ENCODE measurements at places on chromosomes 1 and 21.

DNA sequence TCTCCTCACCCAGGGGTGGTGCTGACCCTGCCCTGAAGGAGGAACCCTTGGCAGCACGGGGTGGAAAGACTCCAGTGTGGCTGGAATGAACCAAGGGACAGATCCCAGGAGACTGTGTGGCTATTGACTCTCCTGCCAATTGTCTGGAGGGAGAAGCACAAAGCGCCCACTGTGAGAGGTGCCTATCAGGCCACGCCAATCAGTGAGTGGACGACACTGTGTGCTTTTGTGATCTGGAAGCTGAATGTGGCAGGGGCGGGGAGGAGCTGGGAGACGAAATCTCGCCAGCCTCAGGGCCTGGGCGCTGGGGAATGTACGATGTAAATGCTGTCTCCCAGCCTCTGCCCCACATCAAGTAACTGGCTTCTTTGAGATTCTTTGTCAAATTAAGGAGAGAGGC lies 167.1 kb downstream of the ZBTB18 start:
- DNase-seq, result no peak

DNA sequence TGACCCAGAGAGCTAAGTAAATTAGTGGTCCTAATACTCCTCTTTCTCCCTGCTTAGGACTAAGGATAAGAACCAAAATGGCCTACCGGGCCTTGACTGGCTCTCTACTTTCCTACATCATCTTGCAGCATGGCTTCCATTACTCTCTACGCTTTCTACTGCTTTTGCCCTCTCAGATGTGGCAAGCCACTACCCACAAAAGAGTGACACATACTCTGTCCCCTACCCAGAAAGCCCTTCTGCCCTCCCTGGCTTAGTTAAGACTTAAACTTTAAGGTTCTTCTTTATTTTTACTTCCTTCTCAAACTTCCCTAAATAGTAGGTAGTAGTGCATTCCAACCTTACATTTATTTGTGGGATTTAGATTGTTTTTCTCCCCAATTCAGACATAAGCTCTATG lies 228.1 kb downstream of the TPR start:
- no peak for DNase-seq

DNA sequence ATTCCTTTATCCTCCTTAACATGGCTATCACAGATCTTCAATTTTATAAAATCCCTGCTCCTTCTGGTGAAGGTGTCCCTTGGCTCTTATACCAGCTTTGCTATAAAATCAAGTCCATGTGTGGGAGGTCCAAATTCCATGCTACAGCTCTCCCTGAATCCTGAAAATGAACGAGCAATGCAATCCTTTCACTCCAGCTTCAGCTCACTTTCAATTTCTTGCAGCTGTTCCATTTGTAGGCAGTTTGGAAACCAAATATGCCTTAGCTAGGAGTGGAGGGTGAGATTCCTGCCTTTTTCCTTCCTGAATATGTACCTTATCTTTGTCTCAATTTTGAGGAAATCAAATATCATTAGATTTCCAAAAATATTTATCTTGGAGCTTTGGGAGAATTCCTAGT lies 402.6 kb downstream of the TTLL7 start:
- DNase-seq, result no peak

GRCh38 chr1:112706505-112707220 lies at the start of gene RHOC:
TSS of gene RHOC (minus strand) at chr1:112707127. CDS start at chr1:112703799, 3,328 bp downstream.
- DNase-seq, result peak; percentile 39

- no peak for DNase-seq
Observed at GRCh38 chr1:172724765-172725613, 66.1 kb downstream of the FASLG start.

DNA sequence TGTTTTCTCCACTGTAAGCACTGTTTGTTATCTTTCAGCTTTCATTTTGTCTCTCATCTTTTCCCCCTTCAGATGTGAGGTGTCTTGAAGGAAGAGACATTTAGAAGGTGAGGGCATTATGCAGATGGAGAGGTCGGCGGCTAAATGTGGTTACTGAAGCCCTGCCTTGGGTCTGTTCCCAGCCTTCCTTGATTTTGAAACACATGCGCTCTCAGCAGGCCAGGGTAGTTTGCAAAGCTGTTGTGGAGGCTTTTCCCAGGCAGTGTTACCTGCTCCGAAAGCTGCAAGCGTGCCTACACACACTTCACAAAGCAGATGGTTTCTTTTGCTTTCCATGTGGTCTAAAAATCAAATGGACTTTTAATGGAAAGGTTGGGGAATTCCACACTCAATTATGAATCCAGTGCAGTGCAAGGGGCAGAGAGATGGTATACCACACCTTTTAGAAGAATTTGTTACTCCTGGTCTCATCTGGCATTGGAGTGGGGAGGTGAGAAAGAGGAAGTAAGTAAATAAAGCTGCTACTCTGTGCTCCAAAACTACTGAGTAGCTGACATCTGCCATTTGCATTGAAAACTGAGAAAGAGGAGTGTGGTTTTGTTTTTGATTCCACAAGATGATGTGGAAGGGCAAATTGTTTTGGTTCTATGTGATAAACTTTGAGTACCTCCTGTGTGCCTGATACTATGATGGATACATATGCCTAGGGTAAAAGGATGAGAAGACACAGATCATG lies 91.9 kb downstream of the NFIA start:
- DNase-seq, result no peak
